ENCODE measurements at places on chromosomes 3 and 15. TPM values are rescaled to one million over a fixed set of nuclear protein-coding genes. Genes with fewer than 3 reads are reported as not detected.
A peak's percentile ranks its signal among the peaks of the same experiment; 100 is the strongest.

DNA sequence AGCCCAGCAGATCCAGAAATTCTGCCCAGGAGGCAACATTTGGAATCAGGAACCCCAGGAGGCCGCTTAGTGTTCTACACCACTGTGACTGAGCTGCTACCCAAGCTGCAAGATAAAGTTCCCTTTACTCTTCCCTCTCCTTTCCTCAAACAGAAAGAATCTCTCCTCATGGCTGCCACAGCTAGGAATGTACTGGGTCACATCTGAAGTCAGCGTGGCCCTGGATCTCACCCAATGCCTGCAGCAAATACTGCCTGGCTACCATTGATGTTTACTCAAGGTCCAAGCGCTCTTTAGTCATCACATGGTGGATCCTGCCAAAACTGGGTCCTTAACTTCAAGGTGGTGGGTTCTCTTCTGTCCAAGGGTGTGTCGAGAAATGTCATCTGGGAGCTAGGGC lies 382.7 kb downstream of the EPHA6 start:
- no peak for DNase-seq

DNA sequence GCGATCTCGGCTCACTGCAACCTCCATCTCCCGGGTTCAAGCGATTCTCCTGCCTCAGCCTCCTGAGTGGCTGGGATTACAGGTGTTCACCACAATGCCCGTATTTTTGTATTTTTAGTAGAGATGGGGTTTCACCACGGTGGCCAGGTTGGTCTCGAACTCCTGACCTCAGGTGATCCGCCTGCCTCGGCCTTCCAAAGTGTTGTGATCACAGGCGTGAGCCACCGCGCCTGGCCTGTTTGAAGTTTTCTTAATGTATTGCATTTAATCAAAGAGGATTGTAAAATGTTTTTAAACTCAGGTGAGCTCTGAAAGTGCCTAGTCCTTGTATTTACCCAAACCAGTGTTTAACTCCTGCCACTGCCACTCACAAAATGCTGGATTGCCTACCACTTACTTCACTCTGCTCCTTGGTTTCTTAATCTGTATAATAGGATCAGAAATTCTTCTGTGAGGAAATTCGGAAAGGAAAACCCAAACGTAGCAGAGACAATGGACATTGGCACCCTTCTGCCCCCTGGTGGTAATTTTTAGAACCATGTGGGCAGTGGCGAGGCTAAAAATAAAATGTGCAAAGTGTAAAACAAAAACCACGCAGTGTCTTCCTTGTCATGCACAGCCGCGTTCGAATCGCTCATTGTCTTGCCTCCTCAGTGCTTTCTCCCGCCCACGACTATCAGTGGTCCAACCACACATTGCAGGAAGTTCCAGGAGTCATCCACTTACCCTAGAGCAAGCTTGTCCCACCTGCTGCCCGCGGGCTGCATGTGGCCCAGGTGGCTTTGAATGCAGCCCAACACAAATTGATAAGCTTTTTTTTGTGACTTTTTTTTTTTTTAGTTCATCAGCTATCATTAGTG lies 27.3 kb downstream of the CEP19 start:
- DNase-seq = peak; percentile 47

GRCh38 chr3:4748701-4749378 lies 230.4 kb upstream of the BHLHE40 start:
- DNase-seq = no peak

DNA sequence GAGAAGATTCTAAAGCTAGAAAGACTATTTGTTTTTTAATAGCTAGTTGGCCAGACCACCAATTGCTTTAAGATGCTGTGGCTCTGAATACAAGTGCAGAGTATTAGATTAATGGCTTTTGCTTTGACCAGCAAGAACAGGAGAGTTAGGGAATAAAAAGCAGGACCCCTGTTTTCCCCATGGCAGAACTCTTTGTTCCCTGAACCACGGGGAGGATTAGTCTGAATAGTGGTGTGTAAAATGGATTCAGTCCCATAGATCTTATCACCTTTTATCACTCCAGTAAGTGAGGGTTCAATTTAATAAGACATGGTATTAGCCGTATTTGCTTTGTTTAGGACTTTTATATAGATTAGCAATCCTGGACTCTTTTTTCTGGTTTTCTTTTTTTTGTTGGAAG lies 562.6 kb upstream of the DPPA4 start:
- no peak for DNase-seq

Gene NDN
- total RNA-seq = 40.1 TPM

DNA sequence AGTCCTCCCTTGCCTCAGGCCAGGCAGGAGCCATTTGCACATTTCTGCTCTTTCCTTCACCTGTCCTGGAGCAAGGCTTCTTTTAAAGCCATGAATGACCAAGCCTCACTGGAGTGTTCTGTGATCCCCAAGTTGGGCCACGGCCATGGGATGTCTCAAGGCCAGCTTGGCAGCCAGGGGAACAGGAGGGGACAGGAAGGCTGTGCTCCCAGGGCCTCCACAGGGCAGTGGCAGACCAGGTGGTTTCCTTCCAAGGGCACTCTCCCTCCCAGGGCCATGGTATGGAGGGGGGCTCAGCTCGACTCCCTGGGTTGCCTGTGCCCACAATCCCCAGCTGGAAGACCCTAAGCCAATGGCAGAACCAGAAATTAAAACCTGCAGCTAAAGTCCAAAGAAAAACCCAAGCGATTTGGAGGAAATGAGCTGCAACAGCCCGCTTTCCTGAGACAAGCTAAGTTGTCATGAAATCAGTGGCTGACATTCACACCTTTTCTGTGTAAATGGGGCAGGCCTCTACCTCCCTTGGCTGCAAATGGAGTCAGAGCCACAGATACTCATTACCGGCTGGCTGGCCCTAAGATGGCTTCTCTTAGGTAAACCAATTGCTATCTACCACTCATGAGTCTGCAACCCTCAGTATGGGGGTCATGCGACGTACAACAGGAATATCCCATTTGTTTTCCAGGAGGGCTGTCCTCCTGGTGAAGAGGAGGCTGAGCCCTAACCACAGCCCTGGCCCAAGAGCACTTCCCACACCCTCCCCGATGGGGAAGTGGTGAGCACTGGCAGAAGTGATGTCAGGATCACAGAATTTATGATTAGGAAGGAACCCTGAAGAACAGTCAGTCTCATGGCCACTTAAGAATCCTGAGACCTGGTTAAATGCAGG lies 83.3 kb downstream of the SNRK start:
- no peak for DNase-seq

- no peak for DNase-seq
Observed at GRCh38 chr15:69819371-69819770, 278.3 kb downstream of the TLE3 start.

DNA sequence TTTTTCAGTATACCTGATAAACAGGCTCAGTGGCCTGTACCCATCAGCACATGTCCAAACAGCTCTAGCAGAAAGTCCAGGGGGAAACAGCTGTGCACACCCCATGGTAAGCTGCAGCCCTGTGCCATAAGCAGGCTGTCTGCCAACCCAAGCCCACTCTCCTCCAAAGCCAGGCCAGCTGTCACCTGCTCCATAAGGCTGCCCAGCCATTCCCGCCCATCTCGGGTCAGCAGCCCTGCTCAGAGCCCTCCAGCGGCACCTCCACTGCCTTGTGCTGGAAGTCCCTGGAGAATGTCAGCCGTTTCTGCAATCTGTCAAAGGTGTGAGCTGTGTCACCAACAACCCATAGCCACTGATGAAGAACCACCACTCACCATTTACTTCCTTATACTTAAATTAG lies 82.0 kb downstream of the NTRK3 start:
- DNase-seq = no peak

- no peak for DNase-seq
Observed at GRCh38 chr3:17009826-17010225, 125.1 kb downstream of the PLCL2 start.

- no peak for DNase-seq
Observed at GRCh38 chr15:74783808-74784175, 1.9 kb downstream of the CSK start.

DNA sequence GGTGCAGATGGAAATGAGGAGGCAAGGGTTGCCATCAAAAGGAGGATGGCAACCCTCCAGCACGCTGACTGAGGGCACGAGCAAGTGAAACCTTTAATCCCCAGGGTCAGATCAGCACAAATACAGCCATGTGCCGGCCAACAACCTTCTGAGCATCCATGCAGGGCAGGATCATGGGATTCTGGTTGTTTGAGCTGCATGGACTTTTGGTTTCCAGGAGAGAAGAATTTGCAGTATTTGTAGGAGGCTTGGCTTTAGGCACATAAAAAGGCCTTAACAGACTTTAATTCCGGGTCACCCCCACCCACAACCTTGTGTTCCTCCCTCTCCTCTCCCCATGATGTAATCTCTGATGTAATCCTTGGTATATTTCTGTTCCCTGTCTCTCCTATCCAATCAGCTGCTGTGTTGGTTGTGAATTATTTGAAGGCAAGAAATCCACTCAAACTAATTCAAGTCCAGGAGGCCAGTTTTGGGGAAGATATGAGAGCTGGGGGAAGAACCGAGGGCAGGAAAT lies 254.3 kb downstream of the SHQ1 start:
- peak; percentile 18 for DNase-seq

Gene GAP43
- total RNA-seq = 0.36 TPM

DNA sequence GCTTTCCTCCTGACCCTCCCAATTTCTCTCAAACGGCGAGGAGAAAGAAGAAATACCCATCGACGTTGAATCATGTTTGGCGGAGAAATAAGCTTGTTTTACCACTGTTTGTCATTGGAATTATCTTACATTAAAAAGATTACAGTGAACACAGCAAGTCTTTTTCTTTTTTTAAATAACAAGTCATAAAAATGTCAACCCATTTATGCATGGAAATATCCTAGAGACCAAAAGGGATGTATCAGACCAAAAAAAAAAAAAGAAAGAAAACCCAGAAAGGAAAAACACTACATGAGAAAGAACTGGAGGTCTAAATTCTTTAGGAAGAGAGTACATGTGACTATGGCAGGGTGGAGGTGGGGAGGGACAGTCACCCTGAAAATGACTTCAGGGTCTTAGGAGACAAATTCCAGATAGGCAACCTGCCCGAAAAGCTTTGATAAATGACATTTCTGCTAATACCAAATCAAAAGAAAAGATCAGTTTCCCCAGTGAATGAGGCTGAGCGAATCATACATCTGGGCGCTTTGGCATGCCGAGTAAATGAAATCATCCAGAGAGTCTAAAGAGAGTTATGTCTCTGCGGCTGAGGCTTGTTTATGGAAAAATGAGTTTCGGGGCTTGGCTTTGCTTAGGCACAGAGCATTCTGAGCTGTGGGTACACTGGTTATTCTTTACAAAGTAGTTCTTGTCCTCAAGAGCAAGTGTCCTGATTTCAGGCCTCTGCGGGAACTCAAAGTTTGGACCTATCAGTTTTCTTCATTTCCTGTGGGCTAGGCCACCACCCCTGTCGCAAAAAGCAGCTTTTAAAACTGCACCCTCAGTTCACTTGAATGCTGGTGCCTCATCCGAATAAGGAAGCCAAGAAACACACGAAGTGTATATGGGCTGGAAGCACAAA lies 110.1 kb upstream of the TGFBR2 start:
- DNase-seq = peak; percentile 81

Data from IMR-90 (cell line).